ENCODE measurements at places on chromosomes 6 and 20. TPM values are rescaled to one million over a fixed set of nuclear protein-coding genes. Genes with fewer than 3 reads are reported as not detected.

DNA sequence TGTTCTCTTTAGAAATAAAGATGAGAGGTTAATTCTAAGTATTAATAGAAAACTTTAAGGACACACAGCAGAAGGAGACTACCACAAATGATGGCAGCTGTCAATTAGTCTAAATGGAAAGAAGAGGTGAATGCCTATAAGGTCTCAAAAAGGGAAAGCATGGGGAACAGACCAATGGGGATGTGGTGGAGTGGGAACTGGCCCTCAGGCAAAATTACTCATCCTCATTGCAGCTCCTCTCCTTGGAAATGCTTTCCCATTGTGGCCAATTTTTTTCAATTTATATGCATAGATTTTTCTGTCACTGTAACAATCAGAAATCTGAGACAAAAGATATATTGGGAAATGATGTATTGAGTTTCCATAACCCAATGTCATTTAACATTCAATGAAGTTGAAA is 222.9 kb upstream of the DEFB112 start:
- DNase-seq = no peak

DNA sequence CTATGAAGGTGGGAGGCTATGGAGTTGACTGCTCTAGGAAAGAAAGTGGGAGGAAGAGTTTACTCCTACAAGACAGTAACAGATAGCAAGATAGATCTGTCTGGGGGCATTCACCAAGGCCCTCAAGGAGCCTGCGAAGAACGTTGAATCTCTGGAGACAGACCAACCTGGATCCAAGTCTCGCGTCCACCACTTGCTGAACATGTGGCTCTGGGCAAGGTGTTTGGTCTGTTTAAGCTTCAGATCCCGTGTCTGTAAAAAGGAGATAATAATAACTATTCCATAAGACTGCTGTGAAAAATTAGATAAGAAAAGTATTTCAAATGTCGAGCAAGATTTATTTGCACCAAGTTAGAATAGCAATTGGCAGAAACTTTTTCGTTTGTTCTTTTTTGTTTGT is 8.1 kb upstream of the EEF1A1 start:
- no peak for DNase-seq

DNA sequence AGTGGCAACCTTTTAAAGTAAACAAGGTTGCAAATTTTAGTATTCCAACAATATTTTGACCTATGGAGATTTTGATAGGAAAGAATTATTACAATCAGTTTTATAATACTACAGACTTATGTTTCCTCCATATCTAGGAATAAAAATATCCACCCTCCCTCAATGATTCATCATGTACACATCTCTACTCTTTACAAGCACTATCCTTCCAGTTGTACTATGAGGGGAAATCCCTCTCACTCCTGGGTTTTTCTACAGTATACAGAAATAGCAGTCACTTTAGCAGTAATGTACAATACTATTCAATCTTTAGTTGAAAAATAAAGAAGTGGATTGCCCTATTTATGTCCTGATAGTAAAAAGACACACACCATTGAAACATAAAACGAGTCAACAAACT is 46.3 kb upstream of the SCML4 start:
- no peak for DNase-seq

DNA sequence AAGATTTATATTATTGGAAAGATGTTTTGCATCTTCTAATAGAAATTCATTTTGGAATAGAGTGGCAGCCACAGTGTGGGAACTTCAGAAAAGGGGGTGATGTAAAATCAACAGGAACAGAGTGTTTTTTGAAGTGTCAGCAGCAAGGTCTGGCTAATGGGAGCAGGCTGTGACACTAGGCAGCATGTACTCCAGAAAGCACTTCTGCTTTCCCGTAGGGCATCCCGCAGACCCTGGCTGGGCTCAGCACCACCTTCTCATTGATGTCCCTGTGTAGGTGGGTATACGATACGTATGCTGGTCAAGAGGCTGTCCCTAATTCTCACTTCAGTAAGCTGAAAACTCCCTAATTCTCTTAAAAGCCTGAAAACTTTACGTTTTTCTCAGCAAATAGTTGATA is 74.7 kb downstream of the EYA4 start:
- DNase-seq = no peak

Gene HLA-DRB5
- polyA plus RNA-seq = 0.25 TPM

Gene SPATA25
- 1.0 TPM for polyA plus RNA-seq

Gene TFAP2A
- not detected for polyA plus RNA-seq

GRCh38 chr6:156780102-156780641 is 3.0 kb downstream of the ARID1B start:
- DNase-seq = no peak

Gene SEL1L2
- polyA plus RNA-seq = 0.36 TPM

GRCh38 chr6:132465530-132466485 is 47.1 kb downstream of the STX7 start:
- DNase-seq = no peak

DNA sequence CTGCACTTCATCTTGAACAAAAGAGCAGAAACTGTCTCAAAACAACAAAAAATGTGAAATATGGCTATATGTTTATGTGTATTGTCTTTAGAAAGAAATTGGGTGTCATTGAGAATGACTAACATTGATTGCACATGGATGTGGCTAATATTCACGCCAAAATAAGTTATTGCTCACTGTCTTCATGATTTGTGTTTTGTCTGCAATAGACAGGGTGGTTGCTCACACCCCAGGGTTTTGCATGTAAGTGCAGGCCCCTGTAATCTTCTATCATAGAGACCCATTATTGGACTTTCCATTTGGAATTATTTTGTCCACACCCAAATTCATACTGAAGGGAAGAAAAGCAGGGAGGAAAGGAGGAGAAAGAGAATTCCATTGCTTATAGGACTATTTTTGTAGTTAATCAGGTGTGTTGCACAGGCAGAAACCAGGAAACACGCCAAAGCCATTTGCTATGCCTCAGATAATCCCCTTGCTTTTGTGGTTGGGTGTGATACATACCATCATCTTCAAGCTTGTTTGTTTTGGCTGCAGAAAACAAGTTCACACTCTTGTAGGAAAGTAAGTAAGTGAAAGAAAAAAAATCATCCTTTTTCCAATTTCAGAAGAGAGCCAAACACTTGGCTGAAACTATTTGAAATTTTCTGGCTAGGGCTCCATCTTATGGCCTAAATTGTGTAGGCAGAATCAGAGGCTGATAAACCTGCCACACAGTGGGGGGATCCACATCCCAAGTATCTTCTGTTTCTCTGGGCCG is 214.1 kb downstream of the COL12A1 start:
- no peak for DNase-seq

Gene SYTL3
- polyA plus RNA-seq = 1.7 TPM

DNA sequence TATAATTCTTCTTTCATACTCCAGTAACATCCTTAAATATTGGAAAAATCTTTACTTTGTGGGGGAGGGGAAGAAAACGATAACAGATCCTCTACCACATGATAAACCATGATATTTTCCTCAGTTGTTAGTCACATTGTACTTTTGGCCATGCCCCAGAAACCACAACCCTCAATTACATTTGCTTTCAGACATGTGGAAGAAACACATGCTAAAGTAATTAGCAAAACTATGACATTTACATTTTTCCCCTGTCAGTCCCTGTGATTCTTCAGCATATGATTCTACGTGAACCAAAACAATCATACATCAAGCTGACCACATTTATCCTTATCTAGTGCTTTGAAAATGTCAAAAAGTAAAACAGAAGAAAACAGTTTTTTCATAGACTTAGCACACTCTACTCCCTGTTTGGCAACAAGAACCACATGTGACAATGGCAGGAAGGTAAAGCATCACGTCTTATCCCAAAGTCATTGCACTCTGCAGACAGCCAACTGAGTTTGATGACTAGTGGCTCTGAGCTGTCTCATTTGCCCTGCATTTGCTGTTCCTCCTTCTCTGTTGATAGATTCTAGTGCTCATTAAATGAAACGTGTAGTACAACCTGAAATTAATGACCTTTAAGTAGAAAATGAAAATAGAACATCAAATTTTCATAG is 505.8 kb upstream of the MARCKS start:
- no peak for DNase-seq

Gene METTL24
- polyA plus RNA-seq = 0.04 TPM

Gene PPP1R16B
- polyA plus RNA-seq = 1.6 TPM

Gene BICRAL
- 2.9 TPM for polyA plus RNA-seq

Gene MYT1
- polyA plus RNA-seq = under 0.01 TPM

GRCh38 chr6:37141281-37142049 is 28.5 kb upstream of the PIM1 start:
- no peak for DNase-seq

DNA sequence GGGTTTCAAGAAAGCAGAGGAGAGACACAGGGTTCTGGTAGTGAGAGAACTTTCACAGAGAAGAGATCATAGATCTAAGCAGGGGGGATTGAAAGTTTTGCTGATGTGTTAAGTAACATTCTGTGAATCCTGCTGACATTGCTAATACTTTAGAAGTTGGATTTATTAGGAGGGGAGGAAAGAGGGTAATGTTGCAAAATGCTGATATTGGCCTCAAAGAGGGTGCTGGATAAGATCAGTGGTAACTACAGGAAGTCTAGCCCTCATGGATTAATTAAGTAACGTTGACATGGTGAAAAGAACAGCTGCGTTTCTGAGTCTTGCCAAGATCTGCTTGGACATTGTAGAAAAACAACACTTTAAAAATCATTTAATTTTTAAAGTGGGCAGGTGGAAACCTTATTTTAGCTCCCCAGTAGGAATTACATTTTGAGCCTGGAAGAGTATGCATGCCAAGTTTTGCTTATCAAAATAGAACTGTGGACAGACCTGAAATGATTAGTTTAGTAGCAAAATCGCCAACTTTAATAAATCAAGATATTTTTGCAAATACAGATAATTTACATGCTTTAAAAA is 606.0 kb upstream of the HTR1E start:
- DNase-seq = no peak

DNA sequence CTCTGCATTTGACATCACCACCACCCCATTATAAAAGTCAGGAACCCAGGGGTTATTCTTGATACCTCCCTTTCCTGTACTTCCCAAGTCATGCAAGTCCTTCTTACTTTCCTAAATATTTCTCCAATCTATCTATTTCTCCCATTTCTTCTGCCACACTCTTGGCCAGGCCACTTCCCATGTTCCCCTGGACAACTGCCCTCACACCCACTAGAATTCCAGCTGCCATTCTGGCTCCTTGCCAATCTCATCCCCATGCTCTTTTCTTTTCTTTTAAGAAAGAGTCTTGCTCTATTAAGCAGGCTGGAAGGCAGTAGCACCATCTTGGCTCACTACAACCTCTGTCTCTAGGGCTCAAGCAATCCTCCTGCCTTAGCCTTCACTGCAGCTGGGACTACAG is 15.2 kb downstream of the DEFB132 start:
- no peak for DNase-seq

Gene RBM38
- 144 TPM for polyA plus RNA-seq

Gene MUCL3
- polyA plus RNA-seq = not detected

Measured in psoas muscle (tissue), 8 donors.